Renal cortical epithelial cell (primary cell): ENCODE measurements at places on chromosomes 1 and 21.

DNA sequence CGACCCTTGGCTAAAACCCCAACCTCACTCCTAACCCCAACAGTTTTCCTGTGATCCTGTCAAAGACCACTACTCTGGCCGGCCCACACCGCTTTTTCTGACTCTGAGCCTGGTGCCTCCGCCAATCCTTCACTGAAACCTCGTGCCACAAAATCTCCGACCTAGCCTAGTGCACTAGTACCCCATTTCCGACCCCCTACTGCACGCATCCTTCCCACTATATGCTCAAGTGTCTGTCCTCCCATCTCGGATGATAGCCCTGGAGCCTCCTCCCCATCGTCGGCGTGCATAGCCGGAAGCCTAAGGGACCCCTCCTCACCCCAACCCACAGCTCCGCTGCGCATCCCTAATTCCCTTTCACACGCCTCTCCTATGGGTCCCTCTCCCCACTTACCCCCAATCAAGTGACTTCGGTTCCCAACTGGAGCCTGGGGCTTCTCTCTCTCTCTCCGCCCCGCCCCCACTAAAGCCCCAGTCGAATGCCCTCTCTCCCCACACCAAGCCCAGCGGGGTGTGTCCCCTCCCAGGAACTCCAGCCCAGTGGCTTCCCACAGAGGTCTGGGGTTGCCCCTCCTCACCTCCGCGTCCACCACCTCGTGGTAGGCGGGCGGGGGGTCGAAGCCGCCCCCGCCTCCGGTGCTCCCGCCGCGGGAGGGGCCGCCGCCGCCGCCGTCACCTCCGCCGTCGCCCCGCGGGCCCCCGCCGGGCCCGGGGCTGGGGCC lies 791 bp downstream of the USP24 start:
- peak; percentile 17 for DNase-seq

DNA sequence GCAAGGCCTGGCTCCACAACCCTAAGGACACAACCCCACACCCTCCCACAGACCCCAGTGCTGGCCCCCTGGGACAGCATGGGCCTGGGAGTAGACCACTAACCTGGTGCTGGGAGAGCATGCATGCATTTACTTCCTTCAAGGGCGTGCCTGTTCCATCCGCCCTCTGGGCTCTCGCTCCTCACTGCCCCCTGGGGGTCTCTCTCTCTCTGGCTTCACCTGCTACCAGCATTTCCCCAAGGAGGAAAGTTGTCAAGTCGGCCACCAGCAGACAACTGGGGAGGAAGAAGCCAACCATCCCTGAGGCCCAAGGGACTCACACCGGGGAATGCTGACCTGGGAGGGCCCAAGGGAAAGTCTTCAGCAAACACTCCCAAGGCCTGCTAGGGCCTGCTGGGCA lies 6.5 kb downstream of the LRP8 start:
- DNase-seq: no peak

- peak; percentile 87 for DNase-seq
These were observed 305.6 kb upstream of the LYPLAL1 start for GRCh38 chr1:218867941-218868626.

GRCh38 chr1:163361123-163361934 lies 39.6 kb downstream of the NUF2 start:
- peak; percentile 17 for DNase-seq

DNA sequence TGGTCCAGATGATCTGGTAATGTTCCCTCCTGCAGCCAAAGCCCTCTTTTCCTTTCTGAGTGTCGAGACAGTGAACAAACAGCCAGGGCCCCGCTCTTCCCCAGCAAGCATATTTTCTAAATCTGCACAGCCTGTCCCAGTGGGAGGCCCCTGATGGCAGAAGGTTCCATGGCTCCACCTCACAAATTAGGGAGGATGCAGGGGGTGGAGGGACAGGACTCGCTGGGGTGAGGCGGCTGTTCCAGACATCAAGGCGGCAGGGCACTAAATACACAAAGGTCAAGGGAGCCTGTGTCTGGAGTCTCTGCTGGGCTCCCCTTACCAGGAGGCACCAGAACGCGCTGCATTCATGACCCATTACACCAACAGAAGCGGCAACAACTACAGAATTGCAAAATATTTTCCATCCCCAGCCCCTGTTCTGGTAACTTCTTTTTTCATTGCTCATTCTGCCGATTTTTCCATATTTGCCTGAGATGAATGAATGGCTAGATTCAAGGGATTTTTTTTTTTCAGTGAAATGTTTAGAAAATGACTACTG lies 27.0 kb upstream of the PRELP start:
- DNase-seq: no peak

- DNase-seq: no peak
These were observed 97.0 kb downstream of the CHRM3 start for GRCh38 chr1:239483391-239483790.

DNA sequence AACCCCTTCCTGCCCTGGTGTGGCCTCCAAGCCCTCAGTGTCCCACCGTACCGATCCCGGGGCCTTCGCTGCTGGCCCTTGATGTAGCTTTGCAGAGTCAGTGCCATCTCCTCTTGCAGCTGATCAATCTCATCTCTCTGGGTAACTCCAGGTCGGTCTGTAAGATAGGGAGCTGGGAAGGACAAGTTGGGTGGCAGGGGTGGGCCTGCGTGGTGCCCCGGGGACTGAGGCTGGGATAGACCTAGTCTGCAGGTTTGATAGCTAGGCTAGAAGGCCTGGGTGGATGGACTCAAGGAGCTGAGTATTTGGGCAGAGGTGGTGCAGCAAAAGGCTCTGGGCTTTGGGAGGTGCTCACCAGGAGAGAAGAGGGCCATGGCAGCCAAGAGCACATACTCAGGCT lies 4.9 kb downstream of the TOMM40L start:
- DNase-seq: no peak

DNA sequence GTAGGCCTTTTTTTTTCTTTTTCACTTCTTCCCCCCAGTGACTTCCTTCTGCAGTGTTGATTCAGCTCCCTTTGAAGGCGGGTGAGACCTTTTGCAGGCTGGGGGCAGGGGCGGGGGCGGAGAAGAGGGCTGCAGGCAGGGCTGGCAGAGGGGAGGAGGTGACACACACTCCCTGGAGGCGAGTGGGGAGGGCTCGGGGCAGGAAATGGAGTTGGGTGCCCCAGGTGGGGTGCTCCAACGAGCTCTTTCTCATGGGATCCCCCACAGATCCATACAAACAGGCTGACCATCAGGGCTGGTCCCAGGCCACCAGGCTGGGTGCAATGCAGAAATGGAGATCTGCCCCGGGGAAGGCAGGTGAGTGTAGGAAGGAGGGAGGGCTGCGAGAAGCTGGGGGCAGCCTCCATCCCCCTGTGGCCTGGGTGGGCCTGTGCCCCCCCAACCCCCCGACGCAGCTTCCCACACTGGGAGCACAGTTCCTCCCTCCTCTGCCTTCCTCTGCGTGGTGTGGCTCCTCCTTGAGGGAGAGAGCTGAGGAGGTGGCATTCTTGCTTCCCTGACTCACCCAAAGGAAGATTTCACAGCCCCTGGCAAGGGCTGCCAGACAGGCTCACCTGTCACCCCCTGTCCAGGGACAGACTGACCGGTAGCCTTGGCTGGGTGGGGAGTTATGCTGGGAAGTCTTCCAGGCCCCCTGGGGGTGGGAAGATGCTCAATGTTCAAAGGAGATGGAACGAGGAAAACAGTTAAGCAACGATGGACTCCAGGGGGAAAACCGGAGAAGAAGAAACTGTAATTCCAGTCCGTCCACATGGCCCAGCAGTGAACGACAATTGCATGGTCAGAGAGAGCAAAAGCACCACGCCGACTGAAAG lies 7.1 kb upstream of the ITGB2 start:
- DNase-seq: peak; percentile 86

DNA sequence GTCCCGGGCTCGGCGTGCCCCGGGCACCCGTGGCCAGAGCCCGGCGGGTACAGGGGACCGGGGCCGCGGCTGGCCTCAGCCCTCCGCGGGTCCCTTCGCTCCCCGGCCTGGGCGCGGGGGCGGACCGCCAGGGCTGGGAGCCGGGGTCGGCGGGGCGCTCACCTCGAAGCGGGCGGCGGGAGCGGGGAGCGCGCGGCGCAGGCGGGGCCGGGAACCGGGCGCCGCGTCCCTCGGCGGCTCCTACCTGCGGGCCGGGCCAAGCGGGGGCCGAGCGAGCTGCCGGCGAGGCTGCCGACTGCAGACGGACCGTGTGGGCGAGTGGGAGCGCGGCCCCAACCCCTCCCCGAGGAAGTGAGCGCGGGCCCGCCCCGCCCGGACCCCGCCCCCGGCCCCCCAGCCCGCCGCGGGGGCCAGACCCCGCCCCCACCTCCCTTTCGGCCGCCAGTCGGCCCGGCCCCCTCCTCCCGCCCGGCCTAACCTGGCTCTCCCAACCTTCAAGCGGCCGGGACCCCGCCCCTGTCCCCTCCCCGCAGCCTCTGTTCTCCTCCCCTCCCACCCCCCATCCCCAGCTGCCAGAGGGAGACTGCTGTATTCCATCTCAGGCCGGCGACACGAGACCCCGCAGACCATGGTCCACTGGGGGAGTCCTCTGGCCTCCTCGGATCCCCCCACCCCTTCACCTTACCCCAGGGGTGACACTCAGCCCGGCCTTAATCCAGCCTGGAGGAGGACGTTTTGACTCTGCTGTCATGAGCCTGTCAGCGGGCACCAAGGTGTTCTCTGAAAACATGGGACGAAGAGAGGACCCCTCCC lies at the start of gene FHL3:
Gene FHL3, minus strand, starts transcription at position 320 of the 813 bp plus-strand sequence. CDS start 6,102 bp downstream, outside the sequence.
- DNase-seq: peak; percentile 11

- no peak for DNase-seq
These were observed 20.4 kb downstream of the PRPF38A start for GRCh38 chr1:52424813-52425212.

- DNase-seq: no peak
These were observed 68.4 kb downstream of the LRRC8D start for GRCh38 chr1:89889323-89889615.

DNA sequence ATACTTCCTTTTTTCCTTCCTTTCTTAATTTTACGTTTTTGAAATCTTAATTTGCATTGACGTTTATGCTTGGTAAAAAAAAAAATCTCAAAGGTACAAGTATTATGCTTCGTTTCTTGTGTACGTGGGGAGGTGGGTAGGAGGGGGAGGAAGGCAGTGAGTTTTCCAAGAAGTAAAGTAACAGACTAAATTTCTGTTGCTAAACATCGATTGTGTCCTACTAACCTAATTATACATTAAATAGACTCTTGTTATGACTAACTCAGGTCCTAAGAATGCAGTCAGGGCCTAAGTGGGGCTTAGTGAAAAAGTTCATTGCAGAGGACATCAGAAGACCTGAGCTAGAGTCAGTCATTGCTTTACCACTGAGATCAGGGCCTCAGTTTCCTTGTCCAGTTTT lies 17.5 kb downstream of the NEK7 start:
- peak; percentile 72 for DNase-seq

GRCh38 chr1:67294836-67295617 lies 12.6 kb upstream of the IL12RB2 start:
- no peak for DNase-seq

DNA sequence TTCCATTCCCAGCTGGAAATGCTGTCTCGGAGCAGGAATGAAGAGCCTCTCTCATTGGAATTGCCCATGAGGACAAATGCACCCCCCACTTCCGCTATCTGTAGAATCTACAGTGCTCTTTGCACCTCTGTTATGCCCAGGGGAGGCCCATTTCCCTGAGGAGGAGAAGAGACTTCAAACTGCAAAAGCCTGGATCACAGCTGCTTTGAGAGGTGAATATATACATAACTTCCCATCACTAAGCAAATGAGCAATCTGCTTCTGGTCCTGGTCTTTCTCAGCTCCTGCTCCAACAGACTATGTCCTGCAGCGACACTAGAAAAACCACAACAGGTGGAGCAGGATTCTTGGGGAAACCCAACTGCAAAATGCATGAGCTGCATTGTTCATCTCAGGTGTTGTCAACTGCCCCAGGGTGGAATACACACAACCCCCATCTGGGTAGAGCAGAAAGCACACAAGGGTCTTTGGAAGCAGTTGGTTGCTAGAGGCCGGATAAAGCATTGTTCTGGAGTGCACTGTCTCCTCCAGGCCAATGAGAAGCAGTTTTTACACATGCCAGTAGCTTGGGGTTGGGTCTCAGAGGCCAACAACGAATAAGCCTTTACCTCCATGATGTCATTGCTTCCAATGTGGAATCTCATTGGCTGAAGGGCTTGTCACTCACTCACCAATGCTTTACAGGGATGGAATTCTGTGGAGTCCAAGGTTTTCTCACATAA lies 67.7 kb upstream of the RAB4A start:
- DNase-seq: peak; percentile 23

- DNase-seq: no peak
These were observed 43.0 kb downstream of the TOR3A start for GRCh38 chr1:179124873-179125272.

DNA sequence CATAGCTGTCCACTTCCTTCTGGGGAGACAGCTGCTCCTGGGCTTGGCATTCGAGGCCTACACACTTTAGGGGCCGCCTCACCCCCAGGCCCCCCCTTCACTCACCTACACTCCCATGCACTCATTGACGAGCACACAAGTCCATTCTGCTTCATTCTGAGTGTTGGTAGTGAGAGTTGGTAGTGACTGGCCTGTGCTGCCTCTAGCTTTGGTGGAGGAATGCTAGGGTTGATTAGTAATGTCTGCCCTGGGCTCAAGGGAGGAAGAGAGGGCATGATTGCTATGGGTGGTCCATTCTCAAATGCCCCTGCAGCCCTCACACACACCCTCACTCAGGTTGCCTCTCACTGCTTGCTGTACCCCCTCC lies 30.4 kb downstream of the TRIM11 start:
- no peak for DNase-seq

DNA sequence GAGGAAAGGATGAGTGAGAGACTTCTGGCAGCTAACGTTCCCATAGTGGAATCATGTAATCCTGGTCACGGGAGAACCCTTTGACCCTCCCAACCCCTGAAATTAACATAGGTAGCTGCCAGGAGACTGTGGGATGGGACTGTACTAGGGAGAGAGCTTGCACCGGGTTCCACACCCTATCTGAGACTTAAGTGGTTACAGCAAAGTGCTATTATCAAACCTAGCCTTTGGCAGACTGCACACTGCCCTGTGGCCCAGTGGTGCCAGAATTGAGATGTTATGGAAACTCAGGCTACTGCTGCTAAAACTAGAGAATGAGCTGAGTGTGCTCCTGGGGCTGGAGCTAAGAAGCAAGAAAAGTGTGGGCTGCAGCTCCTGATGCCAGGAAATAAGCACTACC lies 79.6 kb upstream of the PDC start:
- no peak for DNase-seq
